SK-N-SH (cell line): ENCODE measurements at places on chromosomes 7 and 10.

- H3K27me3 ChIP-seq, result no peaks in the 10 kb centered on the region
- H3K4me1 ChIP-seq, result peaks cover 44% of the 10 kb centered on the region
- no peak for DNase-seq
- no peak overlapping the region for H3K4me3 ChIP-seq
Observed at GRCh38 chr10:112963835-112964234, 13.8 kb downstream of the TCF7L2 start.

DNA sequence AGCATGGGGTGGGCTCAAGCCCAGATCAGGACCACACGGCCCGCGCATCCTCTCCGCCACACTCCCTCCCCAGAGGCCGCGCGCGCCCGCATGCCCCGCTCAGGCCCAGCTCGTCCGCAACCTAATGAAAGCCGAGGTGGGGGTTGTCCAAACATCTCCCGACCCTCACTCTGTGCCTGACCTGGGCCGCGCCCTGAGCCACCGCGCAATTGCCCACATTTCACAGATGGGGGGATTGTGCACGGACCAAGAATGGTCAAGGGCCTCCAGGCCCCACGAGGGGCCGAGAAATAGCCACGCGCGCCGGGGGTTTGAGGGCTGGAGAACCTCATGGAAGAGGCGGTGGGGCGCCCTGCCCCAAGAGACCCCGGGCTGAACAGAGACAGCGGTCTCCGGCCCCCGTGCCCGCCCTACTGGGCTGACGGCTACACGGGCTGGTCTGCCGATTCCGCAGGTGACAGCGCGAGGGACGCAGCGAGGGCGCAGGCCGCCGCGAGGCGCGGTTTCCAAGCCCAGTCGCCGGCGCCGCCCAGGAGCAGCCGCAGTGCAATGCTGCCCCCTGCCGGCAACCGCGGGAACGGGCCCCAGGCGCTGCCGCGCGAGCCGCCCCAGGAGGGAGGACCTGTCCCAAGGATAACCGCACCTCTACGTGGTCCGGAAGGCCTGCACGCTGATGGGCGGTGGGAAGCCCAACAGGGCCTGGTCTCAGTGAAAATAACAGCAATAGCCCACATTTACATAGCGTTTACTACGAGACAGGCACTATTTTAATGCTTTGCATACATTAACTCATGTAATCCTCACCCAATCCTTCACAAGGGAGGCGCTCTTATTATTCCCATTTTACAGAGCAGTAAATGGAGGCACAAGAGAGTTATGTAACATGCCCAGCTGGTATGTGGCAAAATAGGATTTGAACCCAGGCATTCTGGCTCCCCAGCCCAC is 10.5 kb upstream of the GRID1 start:
- no peak overlapping the region; the same call in 1 of the 2 replicates for H3K4me3 ChIP-seq
- H3K36me3 ChIP-seq, result no peaks in the 10 kb centered on the region
- no peak overlapping the region for H3K27ac ChIP-seq
- peaks cover 14% of the 10 kb centered on the region for H3K27me3 ChIP-seq
- peak; percentile 94 for DNase-seq
- H3K4me1 ChIP-seq, result no peaks in the 10 kb centered on the region

- H3K4me1 ChIP-seq, result peaks cover 32% of the 10 kb centered on the region; the same call in 1 of the 2 replicates
- no peak overlapping the region for H3K4me3 ChIP-seq
- H3K27ac ChIP-seq, result no peak overlapping the region
Observed at GRCh38 chr7:36287371-36288241, 102.1 kb upstream of the ANLN start.

DNA sequence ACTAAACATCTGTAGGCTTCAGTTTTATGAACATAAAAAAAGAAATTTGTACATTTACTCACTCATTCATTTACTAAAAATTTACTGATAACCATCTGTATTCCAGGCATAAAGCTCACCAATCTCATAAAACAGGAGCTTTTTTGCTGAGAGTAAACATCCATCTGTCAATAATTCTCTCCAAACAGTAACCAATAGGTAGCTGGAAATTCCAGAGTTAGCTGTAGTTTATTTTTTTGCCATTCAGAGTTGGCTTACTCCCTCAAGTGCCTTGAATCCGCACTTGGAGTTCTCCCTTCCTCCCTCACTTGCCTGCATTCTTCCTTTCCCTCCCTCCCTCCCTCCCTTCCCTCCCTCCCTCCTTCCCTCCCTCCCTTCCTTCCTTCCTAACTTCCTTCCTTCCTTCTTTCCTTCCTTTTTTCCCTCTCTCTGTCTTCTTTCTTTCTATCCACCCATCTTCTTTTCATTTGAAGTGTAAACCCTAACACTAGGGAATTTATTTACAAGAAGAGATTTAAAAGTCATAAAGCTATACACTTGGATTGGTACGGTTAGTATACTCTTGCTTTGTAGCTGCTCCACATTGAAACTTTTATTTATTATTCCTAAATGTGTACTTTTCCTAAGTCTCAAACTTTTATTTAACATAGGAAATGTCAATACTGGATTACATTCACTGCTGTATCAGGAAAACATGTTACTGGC is 44.6 kb upstream of the BICC1 start:
- no peaks in the 10 kb centered on the region for H3K36me3 ChIP-seq
- no peak overlapping the region for H3K4me3 ChIP-seq
- no peaks in the 10 kb centered on the region for H3K27me3 ChIP-seq
- DNase-seq, result no peak

GRCh38 chr10:75396631-75397495 is 4.7 kb downstream of the ZNF503 start:
- H3K4me3 ChIP-seq, result no peak overlapping the region
- no peak overlapping the region for H3K27ac ChIP-seq
- peaks cover 15% of the 10 kb centered on the region for H3K36me3 ChIP-seq
- H3K4me1 ChIP-seq, result peaks cover 12% of the 10 kb centered on the region

- H3K4me3 ChIP-seq, result no peak overlapping the region
- no peaks in the 10 kb centered on the region for H3K36me3 ChIP-seq
- no peaks in the 10 kb centered on the region for H3K4me1 ChIP-seq
- H3K27ac ChIP-seq, result no peak overlapping the region
- no peaks in the 10 kb centered on the region for H3K27me3 ChIP-seq
- no peak for DNase-seq
Observed at GRCh38 chr7:158416283-158416933, 171.2 kb downstream of the PTPRN2 start.

GRCh38 chr10:14549496-14549895 is 218.8 kb upstream of the FRMD4A start:
- DNase-seq, result no peak
- no peak overlapping the region for H3K27ac ChIP-seq
- H3K27me3 ChIP-seq, result no peaks in the 10 kb centered on the region
- H3K4me3 ChIP-seq, result no peak overlapping the region
- no peaks in the 10 kb centered on the region for H3K4me1 ChIP-seq
- no peaks in the 10 kb centered on the region for H3K36me3 ChIP-seq

GRCh38 chr7:108254259-108254658 is 124.1 kb upstream of the LAMB4 start:
- no peak for DNase-seq
- no peak overlapping the region for H3K4me3 ChIP-seq
- H3K27ac ChIP-seq, result no peak overlapping the region
- H3K27me3 ChIP-seq, result no peaks in the 10 kb centered on the region

DNA sequence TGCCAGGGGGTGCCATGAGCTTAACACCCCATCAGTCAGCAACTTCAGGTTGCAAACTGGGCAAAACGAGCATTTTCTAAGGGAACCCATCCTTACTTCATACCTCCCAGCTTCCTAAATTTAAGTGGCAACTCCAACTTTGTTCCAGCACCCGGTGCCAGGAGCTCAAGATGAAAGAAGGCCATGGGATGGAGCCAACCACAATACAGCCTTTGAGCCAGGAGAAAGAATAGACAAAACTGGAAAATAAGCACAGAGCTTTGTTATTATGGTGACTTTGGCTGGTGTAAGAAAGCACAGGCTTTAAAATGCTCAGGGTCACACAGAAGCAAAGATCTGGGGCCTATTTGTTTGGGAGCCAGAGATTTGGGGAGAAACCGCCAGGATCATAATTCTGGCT is 388.7 kb upstream of the MGMT start:
- H3K27me3 ChIP-seq, result no peaks in the 10 kb centered on the region
- DNase-seq, result no peak
- no peak overlapping the region for H3K27ac ChIP-seq
- no peaks in the 10 kb centered on the region for H3K36me3 ChIP-seq
- no peaks in the 10 kb centered on the region for H3K4me1 ChIP-seq

GRCh38 chr10:44619975-44620374 is 235.1 kb upstream of the CXCL12 start:
- H3K4me1 ChIP-seq, result no peaks in the 10 kb centered on the region
- peaks cover 12% of the 10 kb centered on the region; the same call in 1 of the 2 replicates for H3K27me3 ChIP-seq
- DNase-seq, result no peak
- H3K4me3 ChIP-seq, result no peak overlapping the region
- H3K36me3 ChIP-seq, result no peaks in the 10 kb centered on the region

DNA sequence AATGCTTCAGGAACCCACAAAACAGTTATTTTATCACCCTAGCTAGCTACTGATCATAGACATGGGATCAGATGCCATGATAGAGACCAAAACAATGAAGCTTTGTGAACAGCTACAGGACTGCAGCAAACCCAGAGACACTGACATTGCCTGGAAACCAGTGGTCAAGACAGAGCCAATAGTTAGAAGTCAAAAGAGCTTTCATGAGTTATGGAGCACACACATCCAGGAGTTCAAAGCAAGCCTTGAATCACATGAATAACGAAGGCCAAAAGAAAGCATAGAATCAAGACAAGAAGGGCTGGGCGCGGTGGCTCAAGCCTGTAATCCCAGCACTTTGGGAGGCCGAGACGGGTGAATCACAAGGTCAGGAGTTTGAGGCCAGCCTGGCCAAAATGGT is 34.5 kb upstream of the GSAP start:
- no peak overlapping the region for H3K4me3 ChIP-seq
- H3K27me3 ChIP-seq, result no peaks in the 10 kb centered on the region
- H3K36me3 ChIP-seq, result no peaks in the 10 kb centered on the region
- H3K4me1 ChIP-seq, result peaks cover 4% of the 10 kb centered on the region; the same call in 1 of the 2 replicates
- no peak for DNase-seq

GRCh38 chr7:7405461-7405860 is 130.2 kb downstream of the COL28A1 start:
- H3K27ac ChIP-seq, result no peak overlapping the region
- no peaks in the 10 kb centered on the region for H3K4me1 ChIP-seq
- H3K27me3 ChIP-seq, result no peaks in the 10 kb centered on the region
- no peak overlapping the region for H3K4me3 ChIP-seq
- no peaks in the 10 kb centered on the region for H3K36me3 ChIP-seq
- no peak for DNase-seq

DNA sequence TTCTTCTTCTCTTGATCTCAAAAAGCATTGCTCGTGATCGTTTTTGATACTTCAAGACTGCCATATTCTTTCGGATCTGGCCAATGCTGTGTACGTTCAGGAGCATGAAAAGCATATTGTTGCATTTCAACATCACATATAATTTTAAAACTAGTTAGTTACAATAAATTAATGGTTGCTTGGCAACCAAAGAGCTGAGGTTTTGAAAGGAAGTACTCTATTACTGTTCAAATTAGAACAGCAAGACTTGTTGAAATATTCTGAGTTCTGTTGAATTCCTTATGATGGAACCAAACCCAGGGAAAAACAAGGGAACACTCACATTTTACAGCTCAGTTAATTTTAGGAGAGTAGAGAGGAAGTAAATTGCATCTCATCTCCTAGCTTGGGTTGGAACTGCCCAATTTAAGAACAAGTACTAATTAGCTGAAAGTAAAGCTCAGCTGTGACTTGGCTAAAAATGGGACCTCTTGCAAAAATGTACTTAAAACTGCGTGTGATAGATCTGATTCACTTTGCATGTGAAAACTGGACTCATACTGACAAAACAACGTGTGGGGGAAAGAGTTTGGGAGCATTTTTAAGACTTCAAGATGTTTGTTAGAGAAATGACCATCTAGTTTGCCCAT is 21.2 kb downstream of the OR9A2 start:
- no peaks in the 10 kb centered on the region for H3K4me1 ChIP-seq
- no peak overlapping the region for H3K27ac ChIP-seq
- no peaks in the 10 kb centered on the region for H3K36me3 ChIP-seq
- H3K27me3 ChIP-seq, result no peaks in the 10 kb centered on the region; the same call in 1 of the 2 replicates

- H3K36me3 ChIP-seq, result no peaks in the 10 kb centered on the region
- peak; percentile 79 for DNase-seq
- H3K27me3 ChIP-seq, result peaks cover 41% of the 10 kb centered on the region
- H3K27ac ChIP-seq, result no peak within 1 kb of the TSS
Observed at GRCh38 chr10:116272440-116273283, at the start of gene GFRA1. TSS of gene GFRA1 (minus strand) at chr10:116273206. CDS start at chr10:116272029, 1,177 bp downstream.

- H3K27ac ChIP-seq, result no peak overlapping the region
- H3K36me3 ChIP-seq, result no peaks in the 10 kb centered on the region
- H3K27me3 ChIP-seq, result no peaks in the 10 kb centered on the region
- no peak for DNase-seq
- no peaks in the 10 kb centered on the region for H3K4me1 ChIP-seq
Observed at GRCh38 chr10:11772575-11773288, 30.6 kb downstream of the ECHDC3 start.

DNA sequence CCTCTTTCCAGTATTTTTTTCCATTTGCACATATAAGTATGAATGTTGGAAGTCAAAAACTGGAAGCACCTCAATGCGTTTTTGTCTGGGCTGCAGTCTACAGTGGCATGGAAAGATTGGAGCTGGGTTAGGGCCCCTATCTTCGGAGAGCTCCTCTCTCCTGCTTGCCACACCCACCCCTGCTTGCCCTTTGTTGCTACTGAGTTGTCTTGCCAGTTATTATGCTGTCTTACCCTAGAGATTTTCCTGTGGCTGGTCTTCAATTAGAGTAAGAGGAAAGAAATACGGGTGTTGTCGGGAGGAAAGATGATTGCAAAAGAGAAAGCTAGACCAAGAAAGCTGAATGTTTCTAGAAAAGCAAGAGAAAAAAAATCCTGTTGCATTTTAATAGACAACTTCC is 228.9 kb upstream of the CELF2 start:
- DNase-seq, result no peak
- no peaks in the 10 kb centered on the region for H3K27me3 ChIP-seq
- H3K27ac ChIP-seq, result no peak overlapping the region
- H3K36me3 ChIP-seq, result no peaks in the 10 kb centered on the region
- H3K4me1 ChIP-seq, result no peaks in the 10 kb centered on the region

DNA sequence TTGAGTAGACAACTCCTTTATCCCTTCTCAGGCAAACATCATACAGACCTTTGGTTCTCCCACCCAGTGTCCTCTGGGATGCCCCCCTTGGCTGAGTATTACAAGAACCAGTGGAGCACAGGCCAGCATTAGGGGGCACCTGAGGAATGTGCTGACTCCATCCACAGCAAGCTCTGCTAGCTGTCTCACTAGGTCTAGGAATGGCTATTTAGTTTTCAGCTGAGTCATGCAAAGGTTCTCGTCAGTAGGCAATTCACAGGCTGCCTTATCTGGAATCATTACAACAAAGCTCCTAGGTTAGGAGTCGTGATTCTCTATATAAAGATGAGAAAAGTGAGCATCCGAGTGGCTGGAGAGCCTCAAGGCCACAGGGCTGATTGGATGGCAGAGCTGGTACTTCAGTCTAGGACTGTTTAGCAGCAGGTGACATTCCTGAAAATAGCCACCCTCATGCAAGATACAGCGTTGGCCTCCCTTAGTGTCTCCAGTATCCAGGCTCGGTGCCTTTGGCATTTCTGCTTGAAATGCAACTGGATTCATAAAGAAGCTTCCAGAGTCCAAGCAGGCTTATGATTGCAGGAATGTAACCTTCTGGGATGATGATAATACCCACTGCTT is 75.8 kb downstream of the CDCA7L start:
- H3K4me1 ChIP-seq, result no peaks in the 10 kb centered on the region; the same call in 1 of the 2 replicates
- no peak overlapping the region for H3K27ac ChIP-seq
- no peak for DNase-seq
- no peak overlapping the region for H3K4me3 ChIP-seq

GRCh38 chr7:158525648-158526484 is 61.8 kb downstream of the PTPRN2 start:
- no peaks in the 10 kb centered on the region for H3K4me1 ChIP-seq
- no peaks in the 10 kb centered on the region for H3K27me3 ChIP-seq
- DNase-seq, result no peak
